Stimulated activated CD8-positive, alpha-beta memory T cell treated with anti-CD3 and anti-CD28 coated beads, Interleukin-15, amount 100 ng/mL, for 1 hour (primary cell): ENCODE measurements at places on chromosomes 6 and 20.

- DNase-seq, result no peak
Observed at GRCh38 chr20:55342822-55343221, 662.5 kb downstream of the CBLN4 start.

DNA sequence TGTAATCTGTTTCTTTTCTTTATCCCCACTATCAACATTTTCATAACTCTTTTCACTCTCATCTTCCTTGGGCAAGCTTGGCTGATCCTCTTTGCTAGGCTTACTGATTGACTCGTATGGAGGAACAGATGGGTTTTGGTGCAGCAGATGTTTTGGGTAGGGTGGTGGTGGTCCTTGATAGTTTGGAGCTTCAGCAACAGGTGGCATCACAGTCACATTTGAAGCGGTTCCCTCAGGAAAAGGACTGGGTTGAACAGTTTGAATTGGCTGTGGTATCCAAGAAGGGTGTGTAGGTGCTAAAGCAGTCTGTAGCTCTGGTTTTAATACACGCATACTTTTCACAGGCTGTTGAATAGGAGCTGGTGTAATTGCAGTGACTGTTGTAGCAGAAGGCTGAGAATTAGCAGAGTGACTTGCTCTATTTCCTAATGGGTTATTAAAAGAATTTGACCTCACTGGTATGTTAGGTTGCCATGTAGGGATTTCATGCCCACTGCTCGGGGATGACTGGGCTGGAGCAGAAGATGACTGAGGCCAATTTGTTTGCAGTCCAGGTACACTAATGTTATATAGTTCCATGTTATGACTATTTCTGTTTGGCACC is 34.5 kb downstream of the LATS1 start:
- no peak for DNase-seq

DNA sequence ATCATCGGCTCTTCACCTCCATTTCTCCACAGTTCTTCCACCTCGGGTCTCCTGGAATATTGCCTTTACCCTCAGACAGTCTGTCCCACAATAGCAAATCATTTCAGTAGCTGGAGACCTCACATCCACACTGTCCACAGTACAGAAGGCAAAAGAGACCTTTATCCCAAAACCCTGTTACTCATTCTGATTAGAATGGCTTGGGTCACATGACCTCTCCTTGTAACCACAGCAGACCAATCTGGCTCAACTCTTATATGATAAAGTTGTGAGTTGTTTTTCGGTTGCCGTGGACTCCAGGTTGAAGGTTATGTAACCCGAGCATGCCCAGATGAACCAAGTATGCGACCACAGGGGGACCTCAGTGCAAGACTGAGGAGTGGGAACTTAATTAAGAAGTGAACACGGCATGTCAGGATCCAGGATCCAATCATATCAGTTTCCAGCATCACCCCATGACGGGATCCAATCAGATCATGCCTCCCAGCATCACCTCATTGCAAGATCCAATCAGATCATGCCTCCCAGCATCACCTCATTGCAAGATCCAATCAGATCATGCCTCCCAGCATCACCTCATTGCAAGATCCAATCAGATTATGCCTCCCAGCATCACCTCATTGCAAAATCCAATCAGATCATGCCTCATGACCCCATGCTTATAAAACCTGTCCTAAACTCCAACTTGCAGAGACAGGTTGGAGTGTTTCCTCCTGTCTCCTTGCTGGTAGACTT is 68.7 kb downstream of the LY86 start:
- DNase-seq, result no peak

- DNase-seq, result no peak
Observed at GRCh38 chr6:4212588-4212987, 77.2 kb upstream of the ECI2 start.

DNA sequence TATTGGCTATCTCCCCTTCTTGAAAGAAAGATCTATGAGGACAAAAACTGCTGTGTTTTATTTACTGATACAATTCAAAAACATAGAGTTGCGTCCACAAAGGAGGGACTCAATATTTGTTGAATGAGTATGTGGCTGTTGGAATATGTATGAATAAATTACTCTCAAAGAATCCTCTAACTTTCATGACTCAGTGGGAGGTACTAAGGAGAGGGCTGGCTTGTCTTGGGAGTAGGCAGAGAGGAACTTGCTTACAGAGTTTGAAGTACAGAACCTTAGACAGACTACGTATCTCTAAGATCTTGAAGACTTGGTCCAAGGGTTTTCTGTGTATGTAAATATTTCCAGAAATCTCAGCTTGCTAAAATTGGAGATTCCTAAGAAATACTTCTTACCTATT is 504.0 kb upstream of the PTCHD4 start:
- DNase-seq, result no peak

GRCh38 chr6:100959280-100959679 is 78.2 kb upstream of the ASCC3 start:
- DNase-seq, result no peak

- DNase-seq, result no peak
Observed at GRCh38 chr6:122116119-122116834, 283.2 kb upstream of the HSF2 start.

- no peak for DNase-seq
Observed at GRCh38 chr6:38016824-38017223, 197.3 kb downstream of the ZFAND3 start.

DNA sequence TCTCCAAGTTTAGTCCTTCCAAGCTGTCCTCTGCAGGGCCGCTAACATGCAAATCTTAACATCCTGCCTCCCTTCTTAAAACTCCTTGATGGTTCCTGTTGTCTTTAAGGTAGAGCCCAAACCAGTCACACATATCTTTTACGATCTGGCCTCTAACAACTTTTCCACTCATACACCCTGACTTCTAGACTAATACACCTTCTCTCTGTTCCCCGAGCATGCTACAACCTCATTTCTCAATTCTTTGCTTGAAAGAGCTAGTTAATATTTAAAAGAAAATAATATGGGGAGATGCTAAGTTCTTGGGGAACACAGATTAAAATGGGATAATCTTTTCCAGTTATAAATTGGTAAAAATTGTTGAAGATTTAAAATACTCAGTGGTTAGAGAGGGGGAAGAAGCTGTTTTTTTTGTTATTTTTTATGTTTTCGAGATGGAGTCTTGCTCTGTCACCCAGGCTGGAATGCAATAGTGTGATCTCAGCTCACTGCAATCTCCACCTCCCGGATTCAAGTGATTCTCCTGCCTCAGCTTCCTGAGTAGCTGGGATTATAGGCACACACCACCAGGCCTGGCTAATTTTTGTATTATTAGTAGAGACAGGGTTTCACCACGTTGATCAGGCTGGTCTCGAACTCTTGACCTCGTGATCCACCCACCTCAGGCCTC is 250.7 kb downstream of the MAFB start:
- no peak for DNase-seq

DNA sequence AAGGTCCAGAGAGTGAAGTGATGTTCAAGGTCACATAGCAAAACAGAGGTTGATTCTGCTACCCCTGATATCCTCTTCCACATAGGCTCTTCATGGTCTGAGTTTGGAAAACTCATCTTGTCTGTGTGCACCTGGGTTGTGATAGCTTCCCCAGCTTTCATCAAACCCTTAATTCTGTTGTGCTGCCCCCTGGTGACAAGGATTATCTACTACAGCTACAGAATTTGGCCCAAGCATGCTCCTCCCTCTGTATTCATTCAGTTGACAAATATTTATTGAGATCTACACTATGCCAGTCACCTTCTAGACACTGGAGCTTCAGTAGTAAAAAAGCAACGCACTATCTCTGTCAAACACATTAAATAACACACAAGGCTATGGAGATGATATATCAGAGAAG is 50.4 kb downstream of the SMPDL3A start:
- DNase-seq, result peak; percentile 14

- no peak for DNase-seq
Observed at GRCh38 chr6:45479834-45480751, 102.4 kb upstream of the SUPT3H start.

DNA sequence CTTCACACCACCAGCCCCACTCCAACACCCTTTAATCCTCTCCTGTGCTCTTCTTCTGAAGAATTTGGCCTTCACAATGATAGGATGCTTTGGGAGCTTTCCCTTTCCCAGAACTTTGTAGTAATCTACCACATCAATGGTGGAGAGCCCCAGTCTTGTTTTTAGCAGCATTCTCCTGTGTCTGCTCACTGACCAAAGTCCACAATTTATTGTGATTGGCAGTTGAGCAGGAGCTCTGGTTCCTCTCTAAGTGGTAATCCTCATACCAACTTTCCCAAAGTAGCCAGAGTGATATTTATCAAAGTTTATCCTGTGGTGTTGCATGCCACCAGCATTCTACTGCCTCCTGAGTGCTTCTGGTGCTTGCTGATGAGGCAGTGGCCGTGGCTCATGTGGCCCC is 29.0 kb upstream of the OPN5 start:
- no peak for DNase-seq

DNA sequence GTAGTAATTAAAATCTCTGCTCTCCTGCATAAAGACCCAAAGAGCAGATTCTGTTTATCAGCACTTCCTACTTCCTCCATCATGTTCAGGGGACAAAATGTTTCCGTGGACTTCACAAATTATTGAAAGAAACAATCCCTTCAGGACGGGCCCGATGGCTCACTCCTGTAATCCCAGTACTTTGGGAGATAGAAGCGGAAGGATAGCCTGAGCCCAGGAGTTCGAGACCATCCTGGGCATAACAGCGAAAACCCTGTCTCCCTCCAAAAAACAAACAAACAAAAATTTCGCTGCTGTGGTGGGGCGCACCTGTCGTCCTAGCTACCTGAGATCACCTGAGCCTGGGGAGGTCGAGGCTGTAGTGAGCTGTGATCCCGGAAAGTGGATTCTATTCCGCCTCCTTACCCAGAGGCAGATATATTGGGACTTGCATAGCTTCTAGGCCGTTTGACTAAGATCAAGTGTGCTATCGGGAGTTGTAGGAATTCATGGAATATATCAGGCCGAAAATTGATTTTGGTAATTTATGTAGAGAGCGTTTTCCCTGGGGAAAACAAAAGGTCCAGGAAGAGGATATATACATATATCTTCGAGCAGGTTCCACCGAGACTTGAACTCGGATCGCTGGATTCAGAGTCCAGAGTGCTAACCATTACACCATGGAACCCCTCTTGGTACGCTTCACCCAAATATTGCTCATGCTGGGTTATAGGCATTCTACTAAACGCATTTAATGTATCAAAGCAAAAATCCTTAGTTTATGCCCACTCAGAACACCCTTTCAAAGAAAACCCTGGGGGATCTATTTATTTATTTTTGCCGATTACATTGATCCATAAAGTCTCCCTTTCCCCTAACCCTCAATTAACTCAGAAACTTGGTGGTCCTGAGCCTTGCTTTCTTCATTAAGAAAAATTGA is 74.5 kb upstream of the ZNF184 start:
- DNase-seq, result no peak
